ENCODE measurements at places on chromosomes 13 and 19.

- peak; percentile 80 for DNase-seq
These were observed 5.6 kb downstream of the TLE6 start for GRCh38 chr19:2982983-2983350.

GRCh38 chr13:50179977-50180376 is 164.7 kb downstream of the KCNRG start:
- no peak for DNase-seq

DNA sequence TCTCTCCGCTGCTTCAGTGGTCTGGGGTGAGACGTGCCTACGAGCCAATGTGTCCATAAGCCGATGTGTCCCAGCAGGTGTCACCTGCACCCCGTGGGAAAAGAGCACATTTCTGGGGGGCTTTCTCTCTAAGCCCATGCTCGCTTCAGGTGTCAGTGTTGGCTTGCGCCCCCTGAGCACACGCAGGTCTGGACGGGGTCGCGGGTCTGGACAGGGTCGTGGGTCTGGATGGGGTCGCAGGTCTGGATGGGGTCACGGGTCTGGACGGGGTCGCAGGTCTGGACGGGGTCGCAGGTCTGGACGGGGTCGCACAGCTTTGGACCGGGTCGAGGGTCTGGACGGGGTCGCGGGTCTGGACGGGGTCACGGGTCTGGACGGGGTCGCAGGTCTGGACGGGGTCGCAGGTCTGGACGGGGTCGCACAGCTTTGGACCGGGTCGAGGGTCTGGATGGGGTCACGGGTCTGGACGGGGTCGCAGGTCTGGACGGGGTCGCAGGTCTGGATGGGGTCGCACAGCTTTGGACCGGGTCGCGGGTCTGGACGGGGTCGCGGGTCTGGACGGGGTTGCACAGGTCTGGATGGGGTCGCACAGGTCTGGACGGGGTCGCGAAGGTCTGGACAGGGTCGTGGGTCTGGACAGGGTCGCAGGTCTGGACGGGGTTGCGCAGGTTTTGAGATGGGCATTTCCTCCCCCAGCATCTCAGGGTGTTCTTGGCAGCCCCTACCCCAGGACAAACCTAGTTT is 24.5 kb upstream of the TFDP1 start:
- no peak for DNase-seq

DNA sequence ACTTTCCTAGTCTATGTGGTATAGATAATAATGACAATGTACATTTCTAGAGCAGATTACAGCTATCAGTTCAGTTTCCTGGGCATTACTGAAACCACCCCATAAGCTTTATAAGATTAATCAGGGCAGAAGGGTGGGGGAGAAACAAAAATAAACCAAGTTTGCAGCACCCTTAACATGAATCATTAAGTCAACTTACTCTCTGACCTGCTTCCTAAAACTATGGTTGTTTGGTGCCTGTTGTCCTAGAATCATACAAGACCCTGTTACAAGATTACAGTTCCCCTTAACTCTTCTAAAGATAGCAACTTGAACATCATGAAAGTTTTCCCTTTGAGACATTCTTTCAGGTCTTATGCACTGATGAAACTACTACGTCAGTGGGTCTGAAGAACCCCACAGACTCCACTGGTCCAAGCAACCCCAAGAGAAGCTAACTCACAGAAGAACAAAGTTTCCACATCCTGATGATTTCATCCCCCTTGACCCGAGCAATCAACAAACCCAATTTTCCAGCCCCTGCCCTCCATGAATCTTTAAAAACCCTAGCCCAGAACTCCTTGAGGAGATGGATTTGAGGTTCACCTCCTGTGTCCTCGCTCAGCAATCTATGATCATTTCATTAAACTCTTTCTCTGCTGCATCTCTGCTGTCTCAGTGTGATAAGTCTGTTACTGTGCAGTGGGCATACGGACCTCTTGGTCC is 336.5 kb downstream of the FOXO1 start:
- no peak for DNase-seq

- no peak for DNase-seq
These were observed 922 bp downstream of the EBPL start for GRCh38 chr13:49690133-49690994.

DNA sequence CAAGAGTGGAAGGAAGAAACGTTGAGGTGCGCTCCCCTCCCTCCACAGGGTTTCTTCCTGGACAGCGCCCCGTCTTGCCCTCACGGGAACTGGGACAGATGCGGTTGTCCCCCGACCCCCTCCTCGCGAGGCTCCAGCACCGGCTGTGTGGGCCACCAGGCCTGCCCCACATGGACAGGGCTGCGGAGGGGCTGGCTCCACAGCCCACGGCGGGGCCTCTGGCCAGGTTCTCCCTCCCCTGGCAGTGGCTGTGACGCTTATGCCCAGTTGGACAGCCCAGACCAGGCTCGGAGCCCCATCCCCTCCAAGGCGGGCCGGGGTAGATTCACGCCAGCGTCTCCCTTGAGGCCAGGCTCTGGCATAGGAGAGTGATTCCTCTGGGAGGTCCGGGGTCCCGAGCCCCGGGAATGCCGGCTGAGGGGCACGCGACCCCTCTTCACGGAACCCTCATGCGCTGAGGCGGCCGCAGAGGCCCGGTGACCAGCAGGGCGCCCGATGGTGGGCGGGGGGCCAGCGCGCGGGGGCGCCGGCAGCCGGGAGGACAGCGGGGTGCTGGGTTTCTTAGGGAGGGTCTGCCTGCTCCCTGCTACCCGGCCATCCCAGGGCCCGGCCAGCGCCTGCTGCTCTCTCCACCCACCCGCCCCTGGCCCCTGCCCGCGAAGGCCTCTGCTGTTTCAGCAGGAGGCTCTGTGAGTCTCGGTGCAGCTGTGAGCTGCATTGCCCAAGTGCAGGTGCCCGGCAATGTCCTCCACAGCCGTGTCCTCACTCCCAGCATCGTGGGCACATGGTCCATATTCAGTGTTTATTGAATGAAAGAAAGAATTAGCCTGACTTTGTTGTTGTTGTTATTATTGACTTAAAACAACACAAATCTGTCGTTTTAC is 20.3 kb upstream of the GAS6 start:
- DNase-seq = no peak

- DNase-seq = no peak
These were observed 506.7 kb upstream of the NBEA start for GRCh38 chr13:34435338-34435737.

DNA sequence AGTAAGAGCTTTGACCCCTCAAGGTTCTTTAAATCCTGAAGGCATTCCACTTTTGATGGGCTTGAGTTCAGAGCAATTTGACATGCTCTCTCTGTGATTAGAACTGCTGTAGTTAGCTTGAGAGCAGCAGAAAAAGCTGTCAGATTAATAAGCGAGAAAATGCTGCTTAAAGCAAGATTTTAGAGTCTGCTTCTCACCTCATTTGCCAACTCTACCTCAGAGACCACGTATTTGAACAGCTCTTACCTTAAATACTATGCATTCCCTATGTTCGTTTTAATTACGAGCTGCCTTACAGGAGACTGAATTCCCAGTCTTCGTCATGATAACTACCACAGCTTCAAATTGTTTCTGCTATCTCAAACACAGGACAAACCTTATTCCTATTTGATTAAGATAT is 253.4 kb downstream of the SLITRK6 start:
- no peak for DNase-seq

DNA sequence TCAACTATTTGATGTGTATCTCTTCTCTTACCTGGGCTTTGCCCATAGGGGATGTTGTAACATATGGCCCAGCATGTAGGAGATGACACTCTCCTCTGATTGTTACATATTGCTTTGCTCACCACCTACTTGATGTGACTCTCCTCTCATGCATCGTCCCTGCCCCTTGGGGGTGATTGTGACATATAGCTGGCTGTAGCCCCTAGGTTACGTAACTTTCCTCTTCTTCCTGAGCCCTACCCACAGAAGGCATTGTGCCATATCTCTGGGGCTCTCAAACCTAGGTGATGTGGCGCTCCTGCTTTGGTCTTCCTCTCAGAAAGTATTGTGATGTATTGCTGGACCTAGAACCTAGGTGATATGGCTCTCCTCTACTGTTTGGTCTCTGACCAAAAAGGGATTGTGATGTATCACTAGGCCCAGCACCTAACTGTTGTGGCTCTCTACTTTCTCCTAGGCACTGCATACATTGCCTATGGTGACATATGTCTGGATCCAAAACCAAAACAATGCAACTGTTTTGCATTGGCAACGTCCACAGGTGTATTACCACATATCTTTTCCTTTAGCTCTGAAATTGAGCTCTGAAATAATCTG is 71.9 kb upstream of the ZNF724 start:
- DNase-seq = no peak

DNA sequence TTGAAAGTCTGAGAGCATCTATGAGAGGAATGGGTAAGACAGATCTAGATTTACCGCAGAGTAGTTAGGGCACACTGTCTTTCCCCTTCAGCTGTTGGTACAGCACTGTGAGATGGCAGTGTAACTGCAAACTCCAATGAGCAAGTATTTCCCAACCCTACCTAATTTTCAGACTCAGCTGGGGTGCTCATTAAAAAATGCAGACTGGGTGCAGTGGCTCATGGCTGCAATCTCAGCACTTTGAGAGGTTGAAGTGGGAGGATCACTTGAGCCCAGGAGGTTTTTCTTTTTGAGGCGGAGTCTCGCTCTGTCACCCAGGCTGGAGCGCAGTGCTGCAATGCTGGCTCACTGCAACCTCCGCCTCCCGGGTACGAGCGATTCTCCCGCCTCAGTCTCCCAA is 12.6 kb downstream of the QPCTL start:
- no peak for DNase-seq

GRCh38 chr13:35953537-35954206 is 177.5 kb downstream of the DCLK1 start:
- DNase-seq = peak; percentile 94

- DNase-seq = no peak
These were observed 62.8 kb downstream of the TPT1 start for GRCh38 chr13:45278096-45278645.

DNA sequence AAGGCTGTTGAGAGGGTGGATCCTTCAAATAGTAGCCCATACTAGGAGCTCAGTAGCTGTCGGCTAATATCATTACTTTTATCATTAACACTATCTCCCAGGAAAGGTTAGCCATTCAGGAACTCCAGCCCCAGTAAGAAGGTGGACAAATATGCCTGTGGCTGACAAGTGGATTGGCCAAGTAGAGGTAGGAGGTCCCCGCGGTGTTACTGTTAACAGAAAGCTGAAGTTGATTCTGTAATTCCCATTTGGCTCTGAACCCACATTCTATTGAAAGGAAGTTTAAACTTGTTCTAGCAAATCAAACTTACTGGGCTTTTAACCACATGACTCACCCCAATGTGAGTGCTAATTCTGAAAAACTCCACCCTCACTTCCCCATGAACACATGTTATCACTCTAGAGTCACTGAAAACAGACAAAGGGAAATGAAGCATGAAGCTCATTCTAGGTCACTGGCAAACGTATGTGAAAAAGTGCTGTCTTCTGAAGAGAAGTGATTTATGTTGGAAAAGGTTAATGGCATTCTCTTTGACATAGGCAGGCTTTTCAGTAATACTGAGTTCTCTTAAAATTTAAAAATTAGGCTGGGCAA is 273.5 kb downstream of the FGF14 start:
- no peak for DNase-seq

GRCh38 chr13:29892151-29892550 is 41.7 kb upstream of the UBL3 start:
- DNase-seq = peak; percentile 45
